Activated T-cell treated with anti-CD3 and anti-CD28 coated beads, Interleukin-2, amount 50 U/mL, for 4 hours (primary cell): ENCODE measurements at places on chromosomes 7 and 10. TPM values are rescaled to one million over a fixed set of nuclear protein-coding genes. Genes with fewer than 3 reads are reported as not detected.

The GPR85 gene
- not detected for total RNA-seq

The ABCC2 gene
- 1.3 TPM for total RNA-seq

The EBLN1 gene
- not detected for total RNA-seq

The SUN3 gene
- not detected for total RNA-seq

The ACTA2 gene
- total RNA-seq = 2.6 TPM

The TMEM273 gene
- total RNA-seq = 35.3 TPM

The FBXL13 gene
- 0.96 TPM for total RNA-seq

The SFRP4 gene
- not detected for total RNA-seq

The MAGI2 gene
- 0.10 TPM for total RNA-seq

The SNCG gene
- not detected for total RNA-seq

The KAZALD1 gene
- 0.19 TPM for total RNA-seq

The TRIL gene
- total RNA-seq = not detected

The NKX1-2 gene
- not detected for total RNA-seq

The HABP2 gene
- total RNA-seq = not detected

The NPSR1 gene
- not detected for total RNA-seq

The LIPJ gene
- total RNA-seq = not detected

The SPDYE1 gene
- total RNA-seq = not detected

The IQCE gene
- 9.0 TPM for total RNA-seq

The STEAP1B gene
- total RNA-seq = 0.20 TPM
